ENCODE measurements at places on chromosomes 1 and 21.
A peak's percentile ranks its signal among the peaks of the same experiment; 100 is the strongest.

DNA sequence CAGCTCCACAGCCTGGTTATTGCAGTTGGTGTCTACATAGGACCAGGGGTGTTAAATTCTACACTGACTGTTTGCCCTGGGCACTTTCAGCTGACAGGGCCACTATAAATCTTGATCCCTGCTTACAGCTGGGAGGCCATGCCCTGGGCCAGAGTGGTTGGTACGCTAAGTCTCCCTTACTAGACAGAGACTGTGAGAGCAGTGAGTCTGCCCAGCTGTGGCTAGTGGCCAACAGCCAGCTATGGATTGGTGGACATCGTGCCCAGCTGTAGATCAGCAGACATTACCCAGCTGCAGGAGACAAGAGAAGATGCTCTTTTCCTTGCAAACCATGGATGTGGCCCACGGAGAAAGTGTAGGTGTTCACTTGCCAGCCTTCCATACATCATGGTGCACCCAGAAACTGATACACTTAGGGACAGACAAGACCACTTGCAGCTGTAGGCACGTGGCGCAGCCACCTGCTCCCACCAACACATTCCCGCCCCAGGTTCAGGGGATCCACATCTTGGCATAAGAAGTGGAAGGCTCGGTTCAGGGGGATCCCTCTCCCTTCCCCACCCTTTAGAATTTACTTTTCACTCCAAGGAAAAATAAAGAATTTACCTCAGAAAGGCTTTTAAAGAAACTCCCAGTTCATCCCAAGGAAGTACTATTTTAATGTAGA, 16.4 kb upstream of the PAX7 start:
- DNase-seq: no peak

DNA sequence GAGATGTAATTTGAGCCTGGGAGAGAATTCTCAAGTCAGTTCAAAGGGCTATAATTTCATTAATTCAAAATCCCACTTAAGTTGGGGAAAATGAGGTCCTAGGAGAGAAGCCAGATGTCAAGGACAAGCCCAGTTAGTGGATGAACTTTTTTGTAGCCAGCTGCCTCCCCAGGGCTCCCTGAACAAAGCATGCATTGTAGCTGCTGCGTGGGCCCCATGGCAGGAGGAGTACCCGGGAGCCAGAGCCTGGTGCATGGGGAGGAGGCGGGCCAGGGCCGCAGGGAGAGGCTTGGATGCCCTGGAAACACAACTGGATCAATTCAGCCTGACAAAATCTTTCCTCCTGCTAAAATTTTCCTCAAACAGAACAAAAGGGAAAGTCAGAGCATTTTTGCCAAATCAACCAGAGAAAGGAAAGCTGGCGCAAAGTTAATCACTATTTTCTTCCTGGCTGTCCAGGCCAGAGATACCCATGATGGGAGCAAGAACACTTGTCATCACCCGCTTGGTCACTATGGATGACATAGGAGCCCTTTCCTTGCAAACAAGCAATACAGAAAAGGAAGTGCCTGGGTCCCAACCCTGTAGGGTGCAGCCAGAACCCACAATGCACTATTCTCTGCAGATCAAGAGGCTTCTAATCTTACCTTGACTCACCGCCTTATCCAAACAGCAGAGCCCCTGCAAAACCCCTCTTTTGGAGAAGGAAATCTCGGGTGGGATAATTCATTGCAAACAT, 248.1 kb upstream of the RAB4A start:
- DNase-seq: no peak

GRCh38 chr1:54716299-54717047, 812 bp downstream of the TTC4 start:
- DNase-seq: no peak

- peak; percentile 80 for DNase-seq
These were observed 992 bp upstream of the USP48 start for GRCh38 chr1:21783679-21784603.

DNA sequence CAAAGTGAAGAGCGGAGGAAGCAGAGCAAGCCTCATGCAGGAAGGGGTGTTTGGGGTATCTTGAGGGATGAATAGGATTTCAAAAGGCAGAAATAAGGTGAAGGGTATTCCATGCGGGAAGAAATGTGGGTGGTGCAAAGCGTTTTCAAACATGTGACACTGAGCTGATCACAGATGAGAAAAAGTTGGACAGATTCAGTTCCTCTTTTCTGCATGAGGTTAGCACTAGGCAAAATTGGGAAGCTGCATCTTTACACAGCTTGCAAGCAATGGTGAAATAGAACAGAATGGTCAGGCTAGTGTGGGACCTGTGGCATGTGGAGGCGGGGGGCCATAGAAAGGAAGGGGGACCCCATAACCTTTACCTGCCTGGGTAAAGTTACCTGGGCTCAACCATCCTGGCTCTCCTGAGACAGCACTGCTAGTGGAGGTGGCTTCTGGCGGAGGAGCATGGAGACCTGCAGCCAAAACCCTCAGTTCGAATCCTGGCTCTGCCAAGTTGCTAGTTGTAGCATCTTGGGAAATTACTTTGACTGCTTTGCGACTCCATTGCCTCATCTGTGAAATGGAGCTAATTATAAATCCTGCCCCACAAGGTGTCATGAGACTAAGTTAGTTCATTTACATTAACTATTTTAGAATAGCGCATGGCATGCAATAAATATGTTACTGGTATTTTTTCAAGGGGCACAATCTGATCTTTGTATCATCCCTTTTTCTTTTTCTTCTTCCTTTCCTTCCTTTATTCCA, 16.4 kb downstream of the KCNA10 start:
- no peak for DNase-seq

- DNase-seq: no peak
These were observed 4.6 kb downstream of the ARHGEF2 start for GRCh38 chr1:155973723-155974122.

GRCh38 chr1:198761859-198762616, 123.2 kb downstream of the PTPRC start:
- no peak for DNase-seq

GRCh38 chr1:32652244-32652962, 1.4 kb downstream of the RBBP4 start:
- no peak for DNase-seq

- DNase-seq: no peak
These were observed 640.2 kb upstream of the PKN2 start for GRCh38 chr1:88043834-88044233.

DNA sequence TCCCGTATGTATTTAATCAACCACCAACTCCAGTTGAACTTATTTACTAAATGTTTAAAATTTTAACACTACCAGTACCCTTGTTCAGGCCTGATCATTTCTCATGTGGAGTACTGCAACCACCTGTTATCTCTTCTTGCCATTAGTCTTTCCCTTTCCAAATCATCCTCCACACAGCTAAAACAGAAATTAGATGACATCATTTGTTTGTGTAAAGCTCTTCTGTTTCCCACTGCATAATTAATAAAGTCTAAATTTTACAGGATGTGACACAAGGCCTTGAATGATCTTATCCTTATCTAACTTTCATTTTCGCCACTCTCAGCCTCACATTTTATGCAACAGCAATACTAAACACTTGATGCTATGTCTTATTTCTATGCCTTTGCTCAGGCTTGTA, 24.4 kb downstream of the GDAP2 start:
- DNase-seq: no peak

DNA sequence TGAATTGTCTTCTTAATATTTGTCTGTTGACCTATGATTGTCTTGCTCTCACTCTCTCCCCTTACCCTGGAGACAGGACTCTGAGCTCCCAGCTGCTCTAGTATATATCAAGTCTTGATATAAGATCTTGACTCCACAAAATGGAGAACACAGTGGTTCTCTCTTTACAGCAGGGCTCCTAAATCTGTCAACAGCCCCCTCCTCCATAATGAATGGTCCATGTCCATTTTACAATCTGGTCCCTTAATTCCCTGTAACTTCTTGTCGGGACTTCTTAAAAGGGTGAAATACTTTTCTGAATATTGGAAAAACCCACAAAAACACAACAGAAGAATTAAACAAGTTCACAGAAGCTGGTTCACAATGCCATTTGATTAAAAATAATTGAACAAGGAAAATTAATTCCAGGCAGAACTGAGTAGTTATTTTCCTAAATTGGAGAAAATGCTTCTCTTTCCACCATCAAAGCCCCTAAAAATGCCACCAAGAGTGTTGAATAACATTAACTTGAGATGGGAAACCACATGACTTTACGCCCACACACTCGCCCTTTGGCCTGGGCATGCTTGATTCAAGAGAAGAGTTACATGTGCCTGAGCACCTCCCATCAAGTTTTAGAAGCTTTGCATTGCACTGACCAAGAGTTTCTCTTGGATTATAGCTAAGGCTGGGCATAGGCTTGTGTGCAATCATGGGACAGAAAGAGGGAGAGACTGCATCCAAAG, 109.8 kb downstream of the TOMM20 start:
- no peak for DNase-seq

DNA sequence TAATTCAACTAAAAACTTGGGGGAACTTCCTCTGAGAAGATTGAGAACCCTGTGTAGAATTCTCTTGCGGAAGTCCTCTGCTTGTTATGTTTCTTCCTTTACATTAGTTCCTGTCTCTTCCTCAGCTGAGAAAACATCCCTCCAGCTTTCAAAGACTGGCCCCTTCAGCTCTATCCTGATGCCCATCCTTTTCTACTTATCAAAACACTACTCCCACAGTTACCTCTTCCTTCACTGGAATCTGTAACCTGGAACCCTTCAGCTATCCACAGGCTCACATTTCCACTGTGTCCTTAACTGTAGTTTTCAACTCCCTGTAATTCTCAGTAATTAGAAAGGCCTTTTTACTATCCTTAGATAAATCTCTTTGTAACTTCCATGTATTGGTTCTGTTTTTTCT, 6.0 kb upstream of the DEDD start:
- DNase-seq: no peak

DNA sequence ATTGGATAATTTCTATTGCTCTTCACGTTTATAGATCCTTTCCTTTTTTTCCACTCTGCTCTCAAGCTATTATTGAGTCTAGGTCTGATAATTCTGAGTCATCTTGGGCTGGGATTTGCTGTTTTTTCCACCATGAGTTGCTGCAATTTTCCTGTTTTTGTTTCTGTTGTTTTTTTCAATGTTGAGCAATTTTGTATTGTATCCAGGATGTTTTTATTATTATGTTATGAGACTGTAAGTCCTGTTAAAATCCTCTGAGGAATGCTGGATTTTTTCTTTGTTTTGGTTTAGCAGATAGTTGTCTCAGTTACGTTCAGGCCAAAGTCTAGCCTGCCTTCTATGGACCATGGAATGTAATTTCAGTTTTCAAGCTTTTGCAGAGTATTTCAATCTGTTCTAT, 13.0 kb upstream of the SLC35A3 start:
- DNase-seq: no peak

DNA sequence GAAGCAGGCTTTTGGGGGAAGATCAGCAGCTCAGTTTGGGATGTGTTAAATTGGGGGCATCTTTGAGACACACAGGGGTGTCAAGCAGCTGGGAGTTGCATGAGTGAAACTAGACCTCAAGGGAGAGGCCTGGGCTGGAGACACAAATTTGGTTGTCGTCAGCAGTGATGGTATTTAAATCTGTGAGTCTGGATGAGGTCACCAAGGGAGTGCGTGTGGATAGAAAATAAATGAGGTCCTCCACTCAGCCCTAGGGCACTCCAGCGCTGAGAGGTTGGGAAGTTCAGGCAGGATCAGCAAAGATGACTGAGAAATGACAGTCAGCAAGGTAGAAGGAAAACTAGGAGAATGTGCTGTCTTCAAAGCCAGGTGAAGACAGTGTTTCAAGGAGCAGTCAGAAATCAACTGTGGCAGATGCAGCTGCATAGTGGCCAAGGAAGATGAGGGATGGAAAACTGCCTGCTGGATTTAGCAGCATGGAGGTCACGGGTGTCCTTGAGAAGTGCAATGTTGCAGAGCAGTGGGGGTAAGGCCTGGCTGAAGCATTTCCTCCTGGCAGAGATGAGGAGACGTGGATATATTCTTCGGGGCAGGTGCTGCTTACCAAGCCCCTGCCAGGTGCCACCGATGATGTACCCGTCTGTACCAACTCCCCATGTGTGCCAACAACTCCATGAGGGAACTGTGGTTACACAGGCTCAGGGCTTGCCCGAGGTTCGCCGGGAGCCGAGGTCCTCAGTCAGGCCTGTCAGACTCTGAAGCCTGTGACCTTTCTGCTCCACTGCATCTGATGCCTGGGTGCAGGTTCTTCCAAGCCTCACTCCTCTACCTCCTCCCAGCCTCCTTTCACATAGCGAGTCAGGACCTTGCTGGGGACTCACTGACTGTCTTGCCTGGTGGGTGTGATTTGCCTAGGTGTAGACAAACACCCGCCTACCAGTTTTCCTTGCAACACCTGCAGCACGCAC, 11.3 kb downstream of the MAP7D1 start:
- no peak for DNase-seq

DNA sequence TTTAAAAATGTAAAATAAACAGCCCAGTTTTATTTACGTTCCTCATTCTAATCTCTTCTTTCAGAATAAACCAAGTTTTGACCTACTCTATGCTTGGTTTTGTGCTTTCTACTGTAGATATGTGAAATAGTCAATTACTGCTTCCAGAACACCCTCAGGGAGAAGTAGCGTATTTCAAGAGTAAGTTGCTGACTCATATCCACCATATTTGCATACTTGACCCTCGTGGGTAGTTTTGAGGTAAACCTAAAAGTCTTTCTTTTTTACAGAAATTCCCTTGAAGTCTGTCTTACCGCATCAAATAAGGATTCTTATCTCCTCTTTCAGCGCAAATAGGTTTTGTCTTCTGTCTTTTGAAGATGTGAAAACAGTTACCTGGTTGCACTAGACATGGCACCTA, 1.4 kb upstream of the OR2L3 start:
- no peak for DNase-seq

DNA sequence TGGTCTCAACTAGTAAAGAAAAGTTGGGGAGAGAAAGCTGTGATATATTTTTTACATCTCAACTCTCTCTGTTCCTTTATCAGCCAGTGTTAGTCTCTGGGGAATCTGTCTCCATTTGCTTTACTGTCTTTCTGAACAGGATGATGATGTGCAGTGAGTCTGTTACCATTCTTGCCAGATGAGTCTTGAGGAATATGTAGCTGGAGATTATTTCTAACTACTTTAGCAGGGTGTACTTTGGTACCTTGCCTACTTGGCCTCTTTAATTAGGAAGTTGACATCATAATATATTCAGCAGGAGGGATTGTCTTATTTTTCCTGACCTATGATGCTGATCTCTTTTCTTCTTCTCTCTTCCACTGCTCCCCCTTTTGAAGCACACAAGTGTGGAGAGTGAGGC, 15.7 kb upstream of the HAX1 start:
- DNase-seq: no peak

- DNase-seq: no peak
These were observed 70.2 kb upstream of the FAM20B start for GRCh38 chr1:178955391-178955954.

DNA sequence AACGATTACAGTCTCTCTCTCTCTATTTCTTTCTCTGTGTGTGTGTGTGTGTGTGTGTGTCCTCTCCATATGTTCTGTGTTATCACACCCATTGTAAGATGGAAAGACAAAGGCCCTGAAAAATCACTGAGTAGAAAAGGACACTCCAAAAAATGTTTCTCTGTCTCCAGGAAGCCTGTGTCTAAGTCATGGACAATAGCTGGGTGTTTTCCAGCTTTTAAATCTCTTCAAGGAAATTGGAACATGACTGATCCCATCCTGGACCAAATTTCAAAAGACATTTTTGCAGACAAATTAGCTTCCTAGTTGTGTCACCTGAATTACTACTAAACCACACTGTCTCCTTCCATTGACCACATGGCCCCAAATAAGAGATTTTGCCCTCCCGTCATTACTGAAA, 31.0 kb upstream of the LMX1A start:
- DNase-seq: no peak

GRCh38 chr1:161133220-161133740, 813 bp upstream of the DEDD start:
- DNase-seq: no peak

- DNase-seq: no peak
These were observed 146.4 kb downstream of the LRIG2 start for GRCh38 chr1:113219377-113219776.

Measured in GOT3 (cell line).